ENCODE measurements at places on chromosomes 2 and 18. TPM values are rescaled to one million over a fixed set of nuclear protein-coding genes. Genes with fewer than 3 reads are reported as not detected.

GRCh38 chr2:121033461-121033996 is 251.5 kb downstream of the TFCP2L1 start:
- DNase-seq: no peak

DNA sequence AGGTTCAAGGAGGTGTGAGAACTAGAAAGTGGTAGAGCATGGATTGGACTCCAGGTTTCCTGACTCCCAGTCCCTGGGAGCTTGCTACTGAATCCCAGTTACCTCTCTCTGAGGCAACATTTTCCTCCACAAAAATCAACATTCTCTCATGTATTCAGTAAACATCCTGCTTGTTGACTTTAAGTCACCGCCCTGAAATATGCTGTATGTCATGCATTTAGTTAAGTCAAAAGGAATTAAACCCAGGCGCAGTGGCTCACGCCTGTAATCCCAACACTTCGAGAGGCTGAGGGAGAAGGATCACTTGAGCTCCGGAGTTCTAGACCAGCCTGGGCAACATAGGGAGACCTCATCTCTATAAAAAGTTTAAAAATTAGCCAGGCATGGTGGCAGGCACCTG is 3.8 kb downstream of the MATN3 start:
- no peak for DNase-seq

DNA sequence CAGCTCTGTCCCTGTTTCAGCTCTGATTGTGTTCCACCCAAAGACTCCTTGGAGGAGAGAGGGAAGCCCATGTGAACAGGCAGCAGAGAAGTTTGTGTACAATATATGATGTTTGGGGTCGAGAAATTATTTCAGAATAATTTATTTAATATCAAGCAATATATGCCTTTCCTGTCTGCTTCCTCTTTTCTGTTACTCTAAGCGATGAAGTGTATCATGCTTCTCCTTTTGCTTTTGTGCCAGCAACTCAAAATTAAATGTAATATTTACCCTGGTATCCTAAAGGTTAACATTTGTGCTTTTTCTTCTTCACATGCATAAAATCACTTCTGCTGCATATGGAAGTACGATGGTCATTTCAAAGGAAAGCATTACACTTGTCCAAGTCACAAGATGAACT is 2.4 kb upstream of the NTSR2 start:
- no peak for DNase-seq

DNA sequence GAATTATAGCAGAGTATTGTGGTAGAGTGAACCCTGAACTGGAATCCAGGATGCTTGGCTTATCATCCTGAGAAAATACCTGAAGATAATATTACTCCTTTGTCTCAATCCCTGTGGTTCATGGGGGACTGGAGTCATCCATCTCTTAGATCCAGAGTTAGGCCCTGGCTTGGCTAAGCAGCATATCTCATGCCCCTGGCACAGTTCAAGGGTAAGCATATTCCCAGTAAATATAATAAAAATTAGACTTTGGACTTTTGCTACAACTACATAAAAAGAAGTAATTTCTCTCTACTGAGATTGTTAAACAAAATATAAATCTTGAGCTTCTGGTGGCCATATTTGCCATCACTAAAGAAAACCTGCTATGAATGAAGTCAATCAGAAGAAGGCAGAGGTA is 47.7 kb upstream of the STK39 start:
- DNase-seq: no peak

Gene RAB6C
- not detected for total RNA-seq

- no peak for DNase-seq
Measured at GRCh38 chr18:34128436-34128835, 96.3 kb downstream of the NOL4 start.

GRCh38 chr18:33870059-33870458 is 292.0 kb downstream of the ASXL3 start:
- no peak for DNase-seq

DNA sequence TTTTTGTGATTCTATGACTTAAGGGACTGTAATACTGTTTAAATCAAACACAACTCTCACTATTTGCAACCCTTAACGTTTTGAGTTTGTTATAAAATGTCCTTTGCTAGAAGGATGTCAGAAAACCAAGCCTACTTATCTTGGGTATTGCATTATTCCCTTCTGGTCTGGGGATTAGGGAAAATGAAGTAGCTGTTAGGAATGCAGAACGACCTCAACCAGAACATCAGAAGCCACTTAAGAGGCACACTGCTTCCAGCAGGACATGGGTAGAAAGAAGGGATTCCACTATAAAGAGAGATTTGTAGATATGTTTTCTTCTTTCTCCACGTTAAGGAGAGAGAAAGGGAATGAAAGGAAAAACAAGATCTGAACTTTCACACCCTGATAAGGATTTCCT is 101.2 kb downstream of the SETBP1 start:
- DNase-seq: no peak

- no peak for DNase-seq
Measured at GRCh38 chr2:129056959-129057317, 738.3 kb upstream of the HS6ST1 start.

DNA sequence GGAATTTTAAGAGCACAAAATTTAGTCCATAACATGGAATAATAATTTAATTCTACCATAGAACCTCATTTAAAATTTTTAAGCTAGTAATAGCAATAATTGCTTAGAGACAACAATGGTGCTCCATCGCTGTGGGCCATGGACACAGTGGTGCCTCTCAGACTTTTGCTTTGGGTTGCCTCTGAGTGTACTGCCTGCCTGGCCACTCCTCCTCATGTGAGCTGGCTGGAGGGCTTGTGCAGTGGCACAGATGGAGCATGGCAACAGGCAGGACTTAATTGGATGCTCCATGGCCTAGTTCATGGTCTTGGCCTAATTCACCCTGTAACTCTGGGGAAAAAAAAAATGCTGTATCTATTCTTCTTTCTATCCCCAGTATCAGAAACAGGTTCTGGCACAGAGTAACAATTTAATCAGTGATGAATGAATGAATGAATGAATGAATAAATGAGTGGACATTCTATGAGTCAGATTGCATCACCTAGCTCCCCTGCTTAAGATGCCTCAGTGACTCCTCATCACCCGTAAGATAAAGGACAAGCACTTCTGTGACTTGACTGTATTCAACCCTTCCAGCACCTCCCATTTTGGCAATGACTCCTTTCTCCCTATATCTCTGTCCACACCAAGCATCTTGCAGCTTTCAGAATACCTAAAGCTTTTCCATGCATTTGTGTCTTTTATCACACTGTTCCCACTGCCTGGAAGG is 211.8 kb upstream of the SLC14A2 start:
- DNase-seq: no peak

GRCh38 chr2:223090540-223091235 is 38.7 kb downstream of the KCNE4 start:
- no peak for DNase-seq

Gene KCNG2
- not detected for total RNA-seq

GRCh38 chr2:71712158-71712818 is 258.9 kb downstream of the DYSF start:
- DNase-seq: no peak

- DNase-seq: no peak
Measured at GRCh38 chr2:59968441-59968840, 585.0 kb downstream of the BCL11A start.

Gene SAP130
- total RNA-seq: 10.5 TPM

GRCh38 chr2:40285391-40285790 is 166.5 kb downstream of the SLC8A1 start:
- no peak for DNase-seq

- no peak for DNase-seq
Measured at GRCh38 chr18:11114653-11115052, 34.7 kb downstream of the PIEZO2 start.

- DNase-seq: no peak
Measured at GRCh38 chr2:127609031-127609751, 36.8 kb upstream of the GPR17 start.

DNA sequence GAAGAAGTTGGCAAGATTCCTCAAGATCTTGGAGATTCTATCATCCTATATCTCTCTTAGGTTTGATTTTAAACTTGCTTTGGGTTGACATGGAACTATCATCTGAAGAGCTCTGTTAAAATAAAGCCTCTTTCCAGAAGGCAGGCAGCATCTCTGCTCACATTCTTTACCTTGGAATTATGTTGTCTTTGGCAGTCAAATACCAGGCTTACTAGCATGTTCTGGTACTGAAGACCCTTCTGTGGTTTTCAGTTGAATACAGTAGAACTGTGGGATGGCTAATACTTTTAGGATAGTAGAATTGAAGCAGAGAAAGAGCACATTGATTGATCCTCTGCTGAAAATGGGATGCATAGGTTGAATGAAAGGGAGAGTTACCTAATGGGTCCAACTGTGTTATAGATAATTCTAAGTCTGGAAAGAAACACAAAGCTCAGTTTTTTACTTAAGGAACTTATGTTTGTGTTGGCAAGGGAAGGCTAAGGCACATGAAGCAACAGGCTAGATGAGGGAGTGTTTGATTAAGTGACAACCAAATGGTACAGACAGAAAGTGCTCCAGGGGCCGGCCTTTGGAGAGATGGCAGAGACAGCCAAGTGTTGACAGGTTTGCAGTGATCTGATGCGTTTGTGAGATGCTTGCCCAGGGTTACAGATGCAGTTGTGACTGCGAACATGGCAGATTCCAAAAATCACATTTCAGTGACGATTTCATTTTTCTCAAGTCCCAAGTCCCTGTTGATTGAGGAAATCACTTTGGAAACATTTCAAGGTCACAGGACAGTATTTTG is 397.9 kb downstream of the MEIS1 start:
- DNase-seq: no peak

DNA sequence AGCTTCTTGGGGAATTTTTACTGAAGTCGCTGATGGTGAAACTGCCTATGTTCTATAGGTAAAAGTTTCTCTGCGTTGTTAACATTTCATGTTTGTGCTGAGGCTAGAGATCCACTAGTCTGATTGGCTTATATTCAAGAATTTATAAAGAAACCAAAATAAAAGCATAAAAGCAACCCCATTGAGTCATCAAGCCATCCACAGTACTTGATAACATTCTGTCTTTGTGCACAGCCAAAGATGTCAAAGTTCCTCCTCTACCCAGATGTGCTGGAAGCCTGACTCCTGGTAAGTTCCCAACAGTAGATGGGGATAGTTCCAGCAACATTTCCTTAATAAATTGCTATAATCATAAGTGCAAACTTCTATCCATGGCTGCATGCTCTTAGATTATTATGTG is 107.8 kb downstream of the TANC1 start:
- no peak for DNase-seq

Gene ASPRV1
- 1.1 TPM for total RNA-seq

Gene G6PC2
- not detected for total RNA-seq

- no peak for DNase-seq
Measured at GRCh38 chr2:168577885-168578284, 121.8 kb downstream of the CERS6 start.

DNA sequence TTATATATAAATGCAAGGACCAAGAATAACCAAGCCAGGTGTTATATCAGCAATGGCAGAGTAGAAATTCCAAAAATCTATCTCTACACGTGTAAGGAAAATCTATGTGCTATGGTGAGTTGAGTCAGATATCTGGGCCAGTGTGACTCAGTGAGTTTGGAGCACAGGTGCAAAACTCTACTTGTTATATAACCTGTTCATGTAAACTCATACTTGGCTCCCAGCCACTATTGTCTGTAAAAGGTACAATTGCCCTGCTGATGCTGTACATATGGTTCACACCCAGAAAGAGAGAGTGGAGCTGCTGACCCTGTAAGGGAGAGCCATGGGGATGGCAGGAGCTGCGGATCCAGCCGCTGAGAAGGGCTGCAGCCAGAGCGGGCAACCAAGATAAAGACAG is 112.0 kb downstream of the TRABD2A start:
- DNase-seq: no peak

DNA sequence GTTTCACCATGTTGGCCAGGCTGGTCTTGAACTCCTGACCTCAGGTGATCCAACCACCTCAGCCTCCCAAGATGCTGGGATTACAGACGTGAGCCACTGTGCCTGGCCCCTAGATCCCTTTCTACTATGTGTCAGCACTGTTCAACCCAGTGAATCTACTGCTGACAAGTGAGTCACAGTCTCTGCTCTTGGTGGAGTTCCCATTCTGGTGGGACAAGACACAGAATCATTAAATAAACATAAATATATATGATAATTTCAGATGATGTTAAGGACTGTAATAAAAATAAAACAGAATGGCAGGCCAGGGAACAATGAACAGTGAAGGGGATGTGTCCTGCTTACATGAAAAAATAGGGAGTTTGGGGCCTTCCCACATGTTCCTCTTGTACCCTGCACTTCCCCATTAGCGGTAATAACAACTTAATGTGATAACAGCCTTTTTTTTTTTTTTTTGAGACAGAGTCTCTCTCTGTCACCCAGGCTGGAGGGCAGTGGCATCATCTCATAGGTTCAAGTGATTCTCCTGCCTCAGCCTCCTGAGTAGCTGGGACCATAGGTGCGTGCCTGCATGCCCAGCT is 112.2 kb downstream of the CPO start:
- no peak for DNase-seq

Gene NDC80
- 19.4 TPM for total RNA-seq

DNA sequence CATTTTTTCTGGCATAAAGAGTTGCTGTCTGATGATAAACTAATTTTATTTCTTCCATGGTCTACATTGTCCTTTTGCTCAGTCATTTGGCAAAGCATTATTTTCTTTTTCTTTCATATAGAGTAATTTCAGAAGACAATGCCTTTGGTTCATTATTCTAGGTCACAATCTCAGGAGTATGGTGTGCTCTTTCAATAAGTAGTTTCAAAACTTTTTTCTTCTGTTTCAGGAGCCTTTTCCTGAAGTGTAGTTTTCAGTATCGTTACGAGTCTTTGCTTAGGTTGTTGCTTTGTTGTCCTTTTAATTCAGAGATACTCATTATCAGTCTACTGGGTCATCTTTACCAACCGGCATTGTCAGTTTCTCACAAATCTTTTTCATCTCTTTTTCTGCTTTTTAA is 100.4 kb upstream of the GPC1 start:
- no peak for DNase-seq

- DNase-seq: no peak
Measured at GRCh38 chr18:12242658-12243260, 11.4 kb upstream of the CIDEA start.

Gene SERPINB13
- total RNA-seq: not detected

DNA sequence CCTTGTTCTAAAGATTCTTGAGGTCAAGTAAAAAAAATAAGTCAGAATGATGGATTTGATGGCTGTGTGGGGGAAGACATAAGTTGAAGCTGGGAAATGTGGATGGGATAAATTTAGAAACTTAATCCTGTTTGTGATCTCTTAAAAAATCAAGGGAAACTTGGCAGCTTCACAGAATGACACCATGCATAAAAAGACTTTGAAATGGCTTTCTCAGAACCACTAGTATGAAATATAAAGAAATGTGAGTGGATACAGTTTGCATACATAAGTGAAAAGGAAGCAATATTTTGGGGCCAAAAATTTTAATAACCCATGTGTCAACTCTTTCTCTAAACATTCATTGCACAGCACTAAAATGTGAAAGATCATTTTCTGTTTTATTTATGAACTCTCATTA is 21.7 kb downstream of the CDH19 start:
- DNase-seq: no peak

- no peak for DNase-seq
Measured at GRCh38 chr2:146392186-146392585, 1452.6 kb upstream of the ACVR2A start.

DNA sequence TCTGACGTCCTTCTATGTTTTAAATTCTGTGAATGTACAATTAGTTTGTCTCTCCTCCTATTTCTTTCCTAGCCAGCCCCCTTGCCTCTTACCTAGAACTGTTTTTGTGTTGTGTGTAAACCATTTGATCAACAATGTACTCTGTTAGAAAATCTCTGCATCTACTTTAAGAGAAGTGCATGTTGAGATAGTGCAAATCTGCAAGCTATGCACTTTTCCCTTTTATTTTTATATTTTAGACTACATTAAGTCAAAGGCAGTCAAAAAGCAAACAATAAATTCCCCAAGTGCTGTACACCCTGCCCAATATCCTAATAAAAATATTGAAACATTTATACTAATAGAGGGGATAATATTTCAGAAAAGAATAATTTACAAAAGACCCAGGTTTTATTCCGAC is 13.7 kb downstream of the LYPD6 start:
- DNase-seq: no peak
